ENCODE measurements at places on chromosomes 3 and 15.
A peak's percentile ranks its signal among the peaks of the same experiment; 100 is the strongest.

GRCh38 chr3:58022490-58022889 is 14.3 kb downstream of the FLNB start:
- H3K4me1 ChIP-seq: peaks cover 89% of the 10 kb centered on the region
- no peaks in the 10 kb centered on the region for H3K27me3 ChIP-seq
- H3K27ac ChIP-seq: peak overlapping the region; percentile 97
- no peak for DNase-seq
- no peak overlapping the region for H3K4me3 ChIP-seq

DNA sequence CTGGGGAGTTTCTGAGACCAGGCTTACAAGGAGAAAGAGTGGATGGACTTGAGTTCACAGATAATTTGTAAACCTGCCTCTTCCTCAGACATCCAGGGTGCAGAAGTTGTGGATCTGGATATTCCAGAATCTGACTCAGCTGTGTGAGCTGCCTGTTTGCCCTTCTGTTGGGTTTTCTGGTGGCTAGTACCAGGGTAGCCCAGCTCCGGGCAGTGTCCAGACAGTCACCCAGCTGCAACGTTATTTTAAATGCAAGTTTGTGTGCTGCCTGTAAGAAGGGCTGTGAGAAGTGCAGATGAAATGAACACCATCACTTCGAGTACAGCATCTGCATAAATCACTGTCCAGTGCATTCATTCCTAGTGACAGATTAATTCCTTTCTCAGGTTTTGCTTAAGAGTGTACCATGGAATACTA is 1053.0 kb downstream of the TUSC7 start:
- no peak overlapping the region for H3K4me3 ChIP-seq
- H3K4me1 ChIP-seq: no peaks in the 10 kb centered on the region
- no peaks in the 10 kb centered on the region for H3K27me3 ChIP-seq
- H3K36me3 ChIP-seq: no peaks in the 10 kb centered on the region
- no peak overlapping the region for H3K27ac ChIP-seq

- H3K27ac ChIP-seq: peak overlapping the region; percentile 78
- no peak overlapping the region for H3K4me3 ChIP-seq
- H3K4me1 ChIP-seq: peaks cover 18% of the 10 kb centered on the region
- H3K27me3 ChIP-seq: no peaks in the 10 kb centered on the region
- H3K36me3 ChIP-seq: no peaks in the 10 kb centered on the region
- DNase-seq: peak; percentile 12
These were observed 20.9 kb downstream of the OSBPL10 start for GRCh38 chr3:31959951-31960792.

GRCh38 chr3:38827791-38828190 is 11.8 kb upstream of the SCN10A start:
- H3K4me1 ChIP-seq: no peaks in the 10 kb centered on the region
- DNase-seq: no peak
- no peaks in the 10 kb centered on the region for H3K27me3 ChIP-seq
- H3K27ac ChIP-seq: no peak overlapping the region
- H3K36me3 ChIP-seq: no peaks in the 10 kb centered on the region

- no peaks in the 10 kb centered on the region for H3K27me3 ChIP-seq
- DNase-seq: peak; percentile 10
- H3K36me3 ChIP-seq: no peaks in the 10 kb centered on the region
- H3K27ac ChIP-seq: no peak overlapping the region
- no peak overlapping the region for H3K4me3 ChIP-seq
- no peaks in the 10 kb centered on the region for H3K4me1 ChIP-seq
These were observed 70.5 kb upstream of the KLHL25 start for GRCh38 chr15:85865070-85865684.

DNA sequence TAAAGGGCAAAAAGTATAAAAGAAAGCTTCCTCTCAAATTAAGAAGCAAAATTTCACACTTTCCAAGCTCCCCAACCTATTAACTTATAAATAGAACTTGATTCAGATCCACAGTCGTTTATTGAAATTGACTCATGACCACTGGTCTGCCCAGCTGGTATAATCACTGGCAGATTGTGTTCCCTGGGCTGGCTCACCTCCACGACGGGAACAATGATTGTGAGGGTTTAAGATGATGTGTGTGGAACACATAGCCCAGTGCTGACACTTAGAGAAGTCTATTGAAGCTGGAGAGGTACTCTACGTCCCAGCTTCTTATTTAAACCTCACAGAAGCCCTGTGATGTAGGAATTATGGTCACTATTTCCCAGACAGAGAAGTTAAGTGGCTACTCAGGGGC is 90.4 kb downstream of the MB21D2 start:
- H3K36me3 ChIP-seq: no peaks in the 10 kb centered on the region
- no peak overlapping the region for H3K4me3 ChIP-seq
- DNase-seq: no peak
- peaks cover 11% of the 10 kb centered on the region for H3K4me1 ChIP-seq
- H3K27ac ChIP-seq: no peak overlapping the region
- H3K27me3 ChIP-seq: no peaks in the 10 kb centered on the region

Measured in thyroid gland (tissue), 4 donors.